ENCODE measurements at places on chromosomes 11 and 22.

DNA sequence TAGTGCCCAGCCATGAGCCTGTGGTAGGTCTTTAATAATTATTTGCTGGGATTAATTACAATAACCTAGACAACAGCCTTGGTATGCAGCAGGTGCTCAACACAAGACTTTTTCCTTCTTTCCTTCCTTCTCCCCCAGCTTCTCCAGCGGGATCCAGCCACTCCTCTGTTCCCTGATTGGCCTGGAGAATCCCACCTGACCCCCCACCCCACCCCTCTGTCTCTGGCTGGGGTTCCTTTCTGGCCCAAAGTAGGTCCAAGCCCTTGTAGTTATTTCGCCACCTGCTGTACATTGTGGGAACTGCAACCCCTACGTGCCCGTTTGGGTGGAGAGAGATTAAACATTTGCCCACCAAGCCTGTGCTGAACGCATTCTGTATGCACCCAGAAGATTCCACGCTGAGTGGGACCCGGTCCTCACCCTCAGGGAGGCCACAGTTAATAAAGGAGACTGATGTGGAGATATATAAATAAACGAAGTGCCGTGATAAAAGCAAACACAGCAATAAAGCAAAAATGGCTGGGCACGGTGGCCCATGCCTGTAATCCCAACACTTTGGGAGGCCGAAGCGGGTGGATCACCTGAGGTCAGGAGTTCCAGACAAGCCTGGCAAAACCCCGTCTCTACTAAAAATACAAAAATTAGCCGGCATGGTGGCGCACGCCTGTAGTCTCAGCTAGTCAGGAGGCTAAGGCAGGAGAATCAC lies 32.1 kb upstream of the DGKZ start:
- DNase-seq = no peak

- no peak for DNase-seq
These were observed 382 bp downstream of the RASSF10 start for GRCh38 chr11:13009476-13009920.

GRCh38 chr11:66985508-66986177 lies 10.5 kb downstream of the C11orf86 start:
- no peak for DNase-seq

DNA sequence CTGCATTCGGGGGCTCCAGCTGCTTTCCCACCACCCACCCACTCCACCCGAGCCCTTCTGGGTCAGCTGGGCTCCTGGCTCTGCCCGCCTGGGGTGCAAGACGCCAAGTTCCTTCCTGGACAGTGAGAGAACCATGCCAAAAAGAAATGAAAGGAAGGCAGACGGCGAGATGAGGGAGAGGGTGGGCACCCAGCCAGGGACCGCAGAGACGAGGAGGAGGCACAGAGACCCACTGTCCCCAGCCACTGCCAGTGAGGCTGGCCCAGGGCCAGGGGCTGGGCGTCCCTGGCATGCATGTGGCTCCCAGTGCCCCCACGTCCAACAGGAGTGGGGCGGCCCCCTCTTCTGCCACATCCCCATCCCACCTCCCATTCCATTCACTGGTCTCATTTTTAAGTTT lies 10.8 kb upstream of the CD81 start:
- DNase-seq = no peak

- no peak for DNase-seq
These were observed 88.1 kb downstream of the GALNT18 start for GRCh38 chr11:11533751-11534150.

DNA sequence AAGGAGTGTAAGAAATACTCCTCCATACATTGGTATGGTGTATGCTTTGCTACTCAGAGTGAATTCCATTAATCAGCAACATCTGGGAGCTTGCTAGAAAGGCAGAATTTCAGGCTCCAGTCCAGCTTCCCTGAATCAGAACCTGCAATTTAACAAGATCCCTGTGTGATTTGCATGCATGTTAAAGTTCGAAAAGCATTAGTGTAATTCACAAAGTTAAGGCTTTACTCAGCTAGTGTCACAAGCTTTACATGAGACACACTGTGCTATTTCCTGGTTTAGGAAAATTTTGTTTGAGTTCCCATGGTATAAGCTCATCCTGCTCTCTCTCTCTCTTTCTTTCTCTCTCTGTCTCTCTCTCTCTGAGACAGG lies 37.0 kb upstream of the HEPHL1 start:
- no peak for DNase-seq

GRCh38 chr11:3796346-3796745 lies 1.0 kb downstream of the NUP98 start:
- no peak for DNase-seq

DNA sequence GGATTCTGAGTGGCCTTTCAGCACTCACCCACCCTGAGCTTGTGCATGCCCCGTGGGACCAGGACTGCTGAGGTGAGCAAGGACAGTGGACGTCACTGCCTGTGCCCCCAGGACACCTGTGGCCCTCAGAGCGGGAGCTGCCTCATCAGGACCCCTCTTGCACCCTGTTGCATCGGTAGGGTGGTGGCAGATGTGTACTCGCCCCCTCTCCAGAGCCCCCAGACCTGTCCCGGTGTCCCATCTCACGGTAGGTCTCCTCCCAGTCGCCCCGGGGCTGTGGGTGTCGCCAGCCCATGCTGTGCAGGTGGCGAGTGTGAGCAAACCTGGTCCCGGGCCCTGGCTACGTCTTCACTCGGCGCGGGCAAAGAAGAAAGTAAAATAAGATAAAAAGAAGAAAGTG lies 374.2 kb downstream of the TBC1D22A start:
- DNase-seq = no peak

- no peak for DNase-seq
These were observed 1451.2 kb downstream of the BRD1 start for GRCh38 chr22:48376428-48376827.

GRCh38 chr11:46047520-46047919 lies 73.7 kb downstream of the PHF21A start:
- DNase-seq = no peak

DNA sequence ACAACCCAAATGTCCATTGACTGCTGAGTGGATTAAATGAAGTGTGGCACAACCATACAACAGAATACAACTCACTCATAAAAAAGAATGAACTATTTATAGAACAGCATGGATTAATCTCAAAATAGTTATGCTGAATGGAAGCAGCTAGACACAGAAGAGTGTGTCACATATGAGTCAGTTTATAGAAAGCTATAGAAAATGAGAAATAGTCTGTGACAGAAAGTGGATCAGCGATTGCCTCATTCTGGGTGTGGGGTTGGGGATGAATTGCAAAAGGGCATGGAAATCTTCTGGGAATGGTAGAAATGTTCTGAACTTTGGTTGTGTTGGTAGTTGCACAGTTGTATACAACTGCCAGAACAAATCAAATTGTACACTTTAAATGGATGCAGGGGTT lies 37.4 kb downstream of the PRR5L start:
- DNase-seq = no peak

DNA sequence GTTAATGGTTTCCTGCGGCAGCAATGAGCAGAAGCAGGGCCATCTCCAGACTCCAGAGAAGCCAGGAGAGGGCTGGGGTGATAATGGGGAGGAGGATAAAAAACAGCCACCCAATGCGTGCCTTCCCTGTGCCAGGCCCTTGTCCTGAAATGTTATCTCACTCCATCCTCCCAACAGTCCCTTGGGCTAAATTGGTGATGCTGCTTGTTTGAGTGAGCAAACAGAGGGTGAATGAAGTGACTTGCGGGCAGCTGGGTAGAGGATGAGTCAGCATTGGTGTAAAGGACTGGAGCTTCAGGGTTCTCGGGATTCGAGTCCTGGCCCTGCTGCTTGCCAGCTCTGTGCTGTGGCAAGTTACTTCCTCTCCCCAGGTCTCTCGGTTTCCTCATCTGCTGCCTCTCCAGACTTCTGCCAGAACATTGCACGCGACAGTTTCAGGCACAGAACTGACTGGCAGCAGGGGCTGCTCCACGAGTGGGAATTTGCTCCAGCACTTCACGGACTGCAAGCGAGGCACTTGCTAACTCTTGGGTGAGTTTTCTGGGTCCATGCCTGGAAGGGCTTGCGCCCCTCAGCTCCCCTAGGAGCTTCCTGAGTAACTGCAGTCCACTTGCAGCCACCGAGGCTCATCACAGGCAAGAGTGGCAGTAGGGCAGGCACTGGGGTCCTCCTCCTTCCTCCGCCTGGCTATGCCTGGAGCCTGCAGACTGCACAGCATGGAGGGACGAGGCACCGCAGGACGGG lies at the start of gene P2RY6:
P2RY6 (plus strand) TSS at position 403 of the 744 bp plus-strand sequence. CDS start 24,181 bp downstream, outside the sequence.
- DNase-seq = no peak

DNA sequence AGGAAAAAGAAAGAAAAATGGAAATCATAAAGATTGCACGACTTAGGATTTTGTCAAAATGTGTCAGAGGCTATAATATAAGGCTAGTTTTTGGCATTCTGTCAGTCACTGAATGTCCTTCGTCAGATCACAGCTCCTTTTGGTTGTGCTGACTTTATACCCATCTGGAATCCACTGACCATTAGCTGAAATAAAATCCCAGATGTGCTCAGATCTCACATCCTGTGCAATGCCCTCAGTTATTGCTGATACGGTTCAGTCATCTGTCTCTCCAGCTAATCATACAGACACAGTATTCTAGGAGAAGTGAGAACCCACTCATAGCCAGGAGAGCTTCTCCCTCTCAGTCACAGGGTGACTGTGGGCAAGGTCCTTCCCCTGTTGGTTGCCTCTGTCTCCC lies 11.5 kb downstream of the CD44 start:
- DNase-seq = no peak

GRCh38 chr11:10716543-10717259 lies 23.1 kb upstream of the IRAG1 start:
- no peak for DNase-seq

DNA sequence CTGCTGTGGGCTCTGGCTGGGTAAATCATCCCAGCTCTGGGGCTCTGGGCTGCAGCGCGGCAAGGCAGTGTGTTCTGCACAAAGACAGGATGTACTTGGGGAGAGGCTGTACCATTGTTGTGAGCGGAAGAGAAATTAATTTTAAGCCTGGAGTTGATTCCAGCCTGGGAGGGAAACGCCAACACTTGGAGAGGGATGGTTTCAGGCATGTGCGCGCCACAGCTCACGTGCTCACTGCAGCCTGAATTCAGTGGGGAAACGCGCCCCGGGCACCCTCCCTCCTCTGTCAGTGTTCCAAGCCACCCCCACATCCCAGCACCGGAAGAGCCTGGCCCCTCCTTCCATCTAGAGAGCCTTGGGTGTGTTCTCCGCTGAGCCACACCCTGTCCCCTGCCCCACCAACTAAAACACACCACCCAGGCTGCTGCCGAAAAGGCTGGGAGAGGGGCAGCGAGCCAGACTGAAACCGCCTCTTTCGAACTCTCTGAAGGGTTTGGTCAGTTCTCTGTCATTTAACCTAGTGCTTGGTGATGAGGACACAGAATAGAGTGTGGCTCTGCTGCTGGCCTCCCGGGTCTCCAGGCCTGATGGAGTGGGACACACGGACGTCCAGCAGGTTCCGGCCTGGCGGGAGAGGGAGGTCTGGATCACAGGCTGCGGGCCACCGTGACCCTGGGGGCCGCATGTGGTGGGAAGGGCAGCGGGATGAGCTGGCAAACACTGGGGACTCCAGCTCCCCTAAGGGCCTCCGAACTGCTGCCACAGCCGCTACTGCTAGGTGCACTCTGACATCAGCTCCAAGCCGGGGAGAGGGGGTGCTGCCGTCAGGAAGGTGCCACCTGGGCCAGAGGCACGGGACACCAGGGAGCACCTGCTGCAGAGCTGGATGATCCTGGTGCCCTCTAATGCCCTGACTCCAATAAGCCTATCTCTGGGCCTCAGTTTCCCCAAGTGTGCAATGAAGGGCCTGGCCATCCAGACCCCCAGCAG lies 230.8 kb downstream of the CTTN start:
- DNase-seq = no peak

- no peak for DNase-seq
These were observed 30.6 kb downstream of the GLB1L2 start for GRCh38 chr11:134362192-134362901.

GRCh38 chr11:80668039-80668438 lies 1227.2 kb upstream of the TENM4 start:
- DNase-seq = no peak

- no peak for DNase-seq
These were observed 18.4 kb downstream of the NEAT1 start for GRCh38 chr11:65440831-65441499.

DNA sequence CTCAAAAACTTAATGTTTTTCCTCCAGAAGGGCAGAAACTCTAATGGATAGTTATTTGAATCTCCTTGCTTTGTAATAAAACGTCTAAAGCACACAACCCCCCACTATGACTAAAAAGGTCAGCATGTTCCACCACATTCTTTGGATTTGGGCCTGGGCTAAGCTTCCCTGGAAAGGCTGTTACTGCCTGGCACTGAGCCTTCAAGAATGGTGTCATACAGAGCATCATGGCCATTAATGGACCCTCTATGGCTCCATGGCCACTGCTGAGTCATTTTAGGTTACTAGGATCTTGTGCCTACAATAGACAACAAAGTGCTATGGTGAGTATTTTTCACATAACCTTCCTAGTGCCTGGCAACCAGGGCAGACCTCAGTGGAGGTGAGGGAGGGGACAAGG lies 242.6 kb upstream of the FAT3 start:
- no peak for DNase-seq

GRCh38 chr11:131938351-131938751 lies 567.9 kb downstream of the NTM start:
- no peak for DNase-seq

DNA sequence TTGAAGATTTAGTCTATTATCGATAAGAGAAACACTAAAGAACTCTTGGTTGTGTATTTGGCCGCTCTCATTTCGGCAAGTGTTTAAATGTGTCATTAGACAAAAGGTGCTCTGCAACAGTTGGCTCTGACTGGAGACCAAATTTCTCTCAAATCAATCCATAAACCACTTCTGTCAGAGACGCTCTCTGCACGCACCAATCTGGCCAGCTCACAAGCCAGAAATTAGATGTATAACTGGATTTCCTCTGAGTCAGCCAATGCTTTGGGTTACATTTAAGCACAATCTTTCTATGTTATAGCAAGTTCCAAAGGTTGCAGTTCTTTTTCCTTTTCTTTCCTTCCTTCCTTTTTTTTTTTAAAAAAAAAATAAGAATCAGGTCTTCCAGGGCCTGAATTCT lies 17.6 kb upstream of the PARVA start:
- no peak for DNase-seq

- DNase-seq = no peak
These were observed at the start of gene CD151 for GRCh38 chr11:832529-833113. CD151 (plus strand) TSS chr11:832952; CDS start chr11:836070, 3,118 bp downstream.

- no peak for DNase-seq
These were observed 18.6 kb downstream of the TSKU start for GRCh38 chr11:76801736-76802135.

GRCh38 chr11:17828311-17828751 lies 93.8 kb downstream of the KCNC1 start:
- no peak for DNase-seq

DNA sequence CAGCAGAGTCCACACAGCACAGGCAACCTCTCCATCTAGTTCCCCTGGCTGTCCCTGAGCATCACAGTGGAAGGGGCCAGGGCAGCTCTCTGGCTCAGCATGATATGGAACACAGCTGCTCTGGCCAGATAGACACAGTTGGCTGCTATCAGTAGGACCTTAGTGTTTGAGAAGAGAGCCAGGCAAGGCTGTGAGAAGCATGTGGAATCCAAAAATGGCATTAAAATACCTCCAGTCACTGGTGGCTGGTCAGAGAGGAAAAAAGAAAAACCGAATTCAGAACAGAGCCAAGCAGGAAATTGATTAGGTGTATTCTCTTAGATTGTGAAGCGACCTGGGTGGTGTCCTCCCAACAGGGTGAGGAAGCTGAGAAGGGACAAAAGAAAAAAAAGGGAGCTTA lies 27.9 kb downstream of the SERPINH1 start:
- DNase-seq = no peak

- no peak for DNase-seq
These were observed 20.8 kb downstream of the KCNA4 start for GRCh38 chr11:29996016-29996415.

All from NCI-H2081 treated with DMSO at 0.1 percent for 48 hours (cell line).